ENCODE measurements at places on chromosomes 13 and 19.

GRCh38 chr19:16470541-16470910, 1.2 kb downstream of the EPS15L1 start:
- no peaks in the 10 kb centered on the region for H3K27me3 ChIP-seq
- peak overlapping the region; percentile 74 for H3K4me3 ChIP-seq
- H3K4me1 ChIP-seq = peaks cover 12% of the 10 kb centered on the region
- no peak for DNase-seq

DNA sequence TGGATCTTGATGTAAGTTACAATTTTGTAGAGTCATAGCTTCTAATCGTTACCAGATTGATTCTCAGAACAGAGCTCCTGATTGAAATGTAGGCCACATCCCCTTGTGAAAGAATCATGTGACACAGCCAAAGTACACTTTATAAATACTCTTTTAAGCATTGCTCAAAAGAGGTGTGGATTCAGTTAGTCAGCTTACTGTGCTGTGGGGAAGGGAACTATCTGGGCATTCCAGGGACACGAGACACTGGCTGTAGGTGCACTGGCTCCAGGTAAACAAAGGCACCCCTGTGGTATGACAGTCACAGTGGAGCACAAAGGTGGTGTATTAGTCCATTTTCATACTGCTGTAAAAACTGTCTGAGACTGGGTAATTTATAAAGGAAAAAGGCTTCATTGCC, 222.8 kb downstream of the LIG4 start:
- H3K27me3 ChIP-seq = no peaks in the 10 kb centered on the region
- H3K27ac ChIP-seq = no peak overlapping the region
- H3K4me1 ChIP-seq = no peaks in the 10 kb centered on the region
- H3K4me3 ChIP-seq = no peak overlapping the region
- DNase-seq = no peak

DNA sequence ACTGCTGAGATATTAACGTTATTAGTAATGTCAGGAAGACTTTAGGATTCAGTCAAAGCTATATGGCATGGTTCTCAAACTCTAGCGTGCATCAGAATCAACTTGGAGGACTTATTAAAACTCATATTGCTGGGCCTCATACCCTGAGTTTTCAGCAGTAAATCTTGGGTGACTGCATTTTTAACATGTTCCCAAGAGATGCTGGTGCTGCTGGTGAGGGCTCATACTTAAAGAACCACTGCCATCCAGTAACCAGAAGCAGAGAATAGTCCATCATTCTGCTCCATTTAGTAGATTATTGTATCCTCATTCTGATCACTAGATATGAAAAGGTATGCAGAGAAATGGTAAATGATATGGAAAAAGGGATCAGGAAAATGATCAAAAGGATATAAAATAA, 7.9 kb downstream of the GPR12 start:
- H3K27ac ChIP-seq = no peak overlapping the region
- H3K36me3 ChIP-seq = no peaks in the 10 kb centered on the region
- DNase-seq = no peak
- H3K4me3 ChIP-seq = no peak overlapping the region
- no peaks in the 10 kb centered on the region for H3K4me1 ChIP-seq
- H3K27me3 ChIP-seq = no peaks in the 10 kb centered on the region

- peaks cover 49% of the 10 kb centered on the region for H3K4me1 ChIP-seq
- peak overlapping the region; percentile 95 for H3K27ac ChIP-seq
- DNase-seq = no peak
- peaks cover 22% of the 10 kb centered on the region for H3K36me3 ChIP-seq
These were observed 2.3 kb downstream of the DDX39A start for GRCh38 chr19:14416817-14417231.

DNA sequence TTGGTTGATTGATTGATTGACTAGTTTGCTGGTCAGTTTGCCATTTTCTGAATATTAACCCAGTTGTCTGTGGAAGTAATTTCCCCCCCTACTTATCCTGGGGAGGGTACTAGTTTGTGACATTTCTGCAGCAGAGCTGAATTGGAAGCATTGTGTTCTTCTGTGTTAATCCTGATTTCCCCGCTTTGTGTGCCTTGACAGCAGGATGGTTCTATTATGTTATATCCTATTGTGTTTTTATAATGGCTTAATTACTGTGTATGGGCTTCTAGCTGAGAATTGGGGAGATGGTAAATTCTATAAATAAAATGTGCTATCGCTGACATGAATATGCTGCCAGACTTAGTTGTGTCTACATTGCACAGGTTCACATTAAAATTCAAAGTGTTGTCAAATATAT, 499.7 kb downstream of the COG6 start:
- no peak for DNase-seq
- no peak overlapping the region for H3K4me3 ChIP-seq
- H3K27ac ChIP-seq = no peak overlapping the region
- H3K4me1 ChIP-seq = no peaks in the 10 kb centered on the region
- H3K27me3 ChIP-seq = no peaks in the 10 kb centered on the region

GRCh38 chr13:56720841-56721240, 419.9 kb upstream of the PRR20A start:
- H3K27me3 ChIP-seq = no peaks in the 10 kb centered on the region
- DNase-seq = no peak
- H3K27ac ChIP-seq = no peak overlapping the region
- no peaks in the 10 kb centered on the region for H3K36me3 ChIP-seq
- no peaks in the 10 kb centered on the region for H3K4me1 ChIP-seq

DNA sequence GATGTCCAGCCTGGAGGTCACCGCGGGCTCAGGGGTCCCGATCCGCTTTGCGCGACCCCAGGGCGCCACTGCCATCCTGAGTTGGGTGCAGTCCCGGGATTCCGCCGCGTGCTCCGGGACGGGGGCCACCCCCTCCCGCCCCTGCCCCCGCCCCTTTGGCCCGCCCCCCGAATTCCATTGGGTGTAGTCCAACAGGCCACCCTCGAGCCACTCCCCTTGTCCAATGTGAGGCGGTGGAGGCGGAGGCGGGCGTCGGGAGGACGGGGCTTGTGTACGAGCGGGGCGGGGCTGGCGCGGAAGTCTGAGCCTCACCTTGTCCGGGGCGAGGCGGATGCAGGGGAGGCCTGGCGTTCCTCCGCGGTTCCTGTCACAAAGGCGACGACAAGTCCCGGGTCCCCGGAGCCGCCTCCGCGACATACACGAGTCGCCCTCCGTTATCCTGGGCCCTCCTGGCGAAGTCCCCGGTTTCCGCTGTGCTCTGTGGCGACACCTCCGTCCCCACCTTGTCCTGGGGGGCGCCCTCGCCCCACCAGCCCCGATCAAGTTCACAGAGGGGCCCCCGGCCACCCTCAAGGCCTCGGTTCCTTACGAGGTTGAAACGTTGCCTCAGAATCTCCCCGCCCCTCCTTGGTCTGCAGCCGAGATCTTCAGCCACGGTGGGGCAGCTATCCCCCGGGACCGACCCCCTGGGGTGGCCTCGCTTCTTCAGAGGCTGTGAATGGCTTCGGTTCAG, 1.2 kb downstream of the LDLR start:
- peak; percentile 97 for DNase-seq
- H3K36me3 ChIP-seq = no peaks in the 10 kb centered on the region
- peaks cover 49% of the 10 kb centered on the region for H3K4me1 ChIP-seq
- peak overlapping the region; percentile 64 for H3K4me3 ChIP-seq
- H3K27ac ChIP-seq = peak overlapping the region; percentile 97
- H3K27me3 ChIP-seq = no peaks in the 10 kb centered on the region

- no peak overlapping the region for H3K27ac ChIP-seq
- H3K36me3 ChIP-seq = no peaks in the 10 kb centered on the region
- DNase-seq = no peak
- peaks cover 7% of the 10 kb centered on the region for H3K27me3 ChIP-seq
These were observed 15.7 kb downstream of the TIMM13 start for GRCh38 chr19:2411709-2412108.

DNA sequence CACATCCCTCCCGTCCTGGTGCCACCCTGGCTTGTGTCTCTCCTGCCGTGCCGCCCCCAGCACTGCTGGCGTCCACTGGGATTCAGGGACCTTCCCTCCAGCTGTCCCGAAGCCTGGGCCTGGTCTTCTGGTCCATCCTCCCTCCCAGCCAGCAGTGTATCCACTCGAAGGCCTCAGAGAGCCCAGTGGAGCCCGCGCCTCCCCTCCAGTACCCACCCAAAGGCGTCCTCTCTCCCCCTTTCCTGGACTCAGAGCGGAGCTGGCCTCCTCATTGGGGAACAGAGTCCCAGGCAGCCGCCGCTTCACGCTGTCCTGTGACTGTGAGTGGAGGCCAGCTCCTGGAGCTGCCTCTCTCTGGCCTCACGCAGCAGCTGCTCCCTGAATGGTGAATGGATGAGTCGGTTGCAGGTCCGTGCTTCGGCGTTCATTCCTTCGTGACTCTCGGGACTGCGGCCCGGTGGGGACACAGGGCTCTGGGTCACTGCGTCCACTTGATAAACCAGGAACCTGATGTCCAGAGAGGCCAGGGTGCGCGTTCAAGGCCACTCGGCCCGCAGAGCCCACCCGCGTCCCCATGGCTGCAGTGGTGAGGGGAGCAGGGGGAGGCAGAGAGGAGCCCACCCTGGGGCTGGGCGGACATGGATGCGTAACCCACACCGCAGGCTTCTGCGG, 12.1 kb downstream of the ONECUT3 start:
- no peak overlapping the region for H3K4me3 ChIP-seq
- H3K36me3 ChIP-seq = no peaks in the 10 kb centered on the region
- no peak overlapping the region for H3K27ac ChIP-seq
- no peak for DNase-seq

- no peak overlapping the region for H3K27ac ChIP-seq
- no peak for DNase-seq
- no peaks in the 10 kb centered on the region for H3K27me3 ChIP-seq
- no peaks in the 10 kb centered on the region for H3K36me3 ChIP-seq
These were observed 263.6 kb downstream of the OXGR1 start for GRCh38 chr13:96730676-96731075.

GRCh38 chr13:94701313-94702180, 10.8 kb downstream of the SOX21 start:
- no peaks in the 10 kb centered on the region for H3K36me3 ChIP-seq
- H3K27me3 ChIP-seq = peaks cover 40% of the 10 kb centered on the region
- DNase-seq = no peak
- no peak overlapping the region for H3K4me3 ChIP-seq
- H3K27ac ChIP-seq = no peak overlapping the region
- no peaks in the 10 kb centered on the region for H3K4me1 ChIP-seq

- H3K4me3 ChIP-seq = no peak overlapping the region
- H3K27me3 ChIP-seq = no peaks in the 10 kb centered on the region
- DNase-seq = no peak
- H3K36me3 ChIP-seq = no peaks in the 10 kb centered on the region
These were observed 701.4 kb downstream of the FGF9 start for GRCh38 chr13:22372261-22372660.

DNA sequence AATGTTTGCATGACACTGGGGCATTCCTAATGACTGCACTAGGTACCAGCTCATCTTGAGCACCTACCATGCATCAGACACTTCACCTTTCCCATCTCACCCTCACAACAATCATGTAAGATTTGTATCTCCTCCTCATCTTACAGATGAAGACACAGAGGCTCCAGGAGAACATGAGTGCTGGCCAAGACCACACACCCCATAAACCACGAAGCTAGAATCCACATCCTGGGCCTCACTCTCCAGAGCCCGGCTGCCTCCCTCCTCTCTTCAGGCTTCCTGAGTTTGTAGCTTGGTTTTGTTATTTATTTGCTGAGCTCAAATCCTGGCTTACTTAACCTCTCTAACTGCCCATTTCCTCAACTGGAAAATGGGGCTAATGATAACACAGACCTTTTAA, 25.9 kb downstream of the FAM216B start:
- no peak overlapping the region for H3K4me3 ChIP-seq
- no peak overlapping the region for H3K27ac ChIP-seq
- no peaks in the 10 kb centered on the region for H3K4me1 ChIP-seq
- no peaks in the 10 kb centered on the region for H3K27me3 ChIP-seq
- DNase-seq = no peak

DNA sequence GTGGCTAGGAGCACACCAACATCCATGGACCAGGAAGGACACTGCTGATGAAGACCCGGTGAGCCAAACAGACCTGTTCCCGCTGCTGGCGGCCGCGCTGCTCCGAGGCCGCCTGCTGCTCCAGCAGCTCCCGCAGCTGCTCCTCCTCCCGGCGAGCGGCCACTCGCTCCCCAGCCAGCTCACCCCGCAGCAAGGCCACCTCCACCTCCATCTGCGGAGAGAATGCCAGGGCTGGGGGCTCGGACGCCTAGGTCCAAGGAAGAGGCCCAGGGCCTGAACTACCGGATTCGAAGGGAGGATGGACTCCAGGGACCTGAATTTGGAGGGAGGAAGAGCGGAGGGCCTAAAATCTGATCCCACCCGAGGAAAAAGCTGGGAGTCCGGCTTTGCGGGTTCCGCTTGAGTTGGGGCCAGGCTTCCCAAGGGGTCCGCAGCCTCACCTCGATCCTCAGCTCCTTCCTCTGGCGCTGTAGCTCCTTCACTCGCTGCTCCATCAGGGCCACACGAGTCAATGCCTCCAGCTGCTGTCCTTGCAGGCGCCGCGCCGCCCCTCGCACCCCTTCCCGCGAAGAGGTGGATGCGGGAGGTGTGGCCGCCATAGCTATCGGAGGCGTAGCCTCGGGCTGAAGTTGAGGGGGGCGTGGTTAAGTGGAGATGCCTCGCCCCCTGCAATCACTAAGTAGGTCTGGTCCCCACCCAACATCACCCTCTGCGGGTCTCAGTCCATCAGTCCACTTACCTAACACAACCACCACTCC, 2.7 kb downstream of the PHLDB3 start:
- no peaks in the 10 kb centered on the region for H3K27me3 ChIP-seq
- no peak overlapping the region for H3K27ac ChIP-seq
- no peak overlapping the region for H3K4me3 ChIP-seq
- H3K36me3 ChIP-seq = peaks cover 11% of the 10 kb centered on the region
- no peak for DNase-seq
- H3K4me1 ChIP-seq = peaks cover 11% of the 10 kb centered on the region

DNA sequence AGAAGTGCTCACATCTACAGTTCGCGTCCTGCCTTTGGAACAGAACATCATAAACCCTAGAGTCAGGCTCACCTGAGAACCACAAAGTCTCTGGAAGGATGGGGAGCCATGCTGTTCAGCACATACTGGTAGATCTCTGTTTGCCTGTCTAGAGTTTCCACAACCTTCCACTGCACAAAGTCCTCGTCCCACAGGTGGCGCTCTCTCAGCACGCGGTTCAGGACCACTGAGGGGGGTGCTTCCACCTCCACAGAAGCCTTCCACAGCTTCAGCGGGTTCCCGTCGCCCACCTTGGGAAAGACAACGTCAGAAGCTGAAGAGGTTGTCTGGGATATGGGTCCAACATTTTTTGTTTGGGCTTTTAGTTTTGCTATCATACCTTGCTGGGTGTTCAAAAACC, 93.6 kb downstream of the KL start:
- no peak overlapping the region for H3K27ac ChIP-seq
- H3K4me1 ChIP-seq = no peaks in the 10 kb centered on the region
- no peaks in the 10 kb centered on the region for H3K27me3 ChIP-seq
- H3K4me3 ChIP-seq = no peak overlapping the region
- H3K36me3 ChIP-seq = no peaks in the 10 kb centered on the region

DNA sequence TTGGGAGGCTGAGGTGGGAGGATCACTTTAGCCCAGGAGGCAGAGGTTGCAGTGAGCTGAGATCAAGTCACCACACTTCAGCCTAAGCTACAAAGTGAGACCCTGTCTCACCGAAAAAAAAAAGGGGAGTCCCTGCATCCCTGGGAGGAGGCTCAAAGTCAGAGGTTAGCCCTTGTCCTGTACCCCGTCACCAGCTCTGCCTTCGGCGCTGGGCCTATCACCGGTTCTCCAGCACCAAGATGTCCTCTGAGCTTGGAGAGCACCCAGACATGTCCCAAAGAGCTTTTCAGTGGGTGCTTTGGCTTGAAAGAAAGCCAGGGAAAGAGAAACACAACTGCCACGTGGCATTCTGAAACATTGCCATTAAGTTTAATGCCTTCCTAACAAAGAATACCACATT, 356.9 kb upstream of the TSHZ3 start:
- no peak overlapping the region for H3K27ac ChIP-seq
- no peak for DNase-seq
- no peaks in the 10 kb centered on the region for H3K27me3 ChIP-seq
- no peaks in the 10 kb centered on the region for H3K36me3 ChIP-seq
- H3K4me1 ChIP-seq = no peaks in the 10 kb centered on the region

- no peaks in the 10 kb centered on the region for H3K27me3 ChIP-seq
- H3K27ac ChIP-seq = no peak overlapping the region
- DNase-seq = no peak
These were observed 108.9 kb downstream of the PCCA start for GRCh38 chr13:100197591-100198365.
